ENCODE measurements at places on chromosomes 16 and 17.

DNA sequence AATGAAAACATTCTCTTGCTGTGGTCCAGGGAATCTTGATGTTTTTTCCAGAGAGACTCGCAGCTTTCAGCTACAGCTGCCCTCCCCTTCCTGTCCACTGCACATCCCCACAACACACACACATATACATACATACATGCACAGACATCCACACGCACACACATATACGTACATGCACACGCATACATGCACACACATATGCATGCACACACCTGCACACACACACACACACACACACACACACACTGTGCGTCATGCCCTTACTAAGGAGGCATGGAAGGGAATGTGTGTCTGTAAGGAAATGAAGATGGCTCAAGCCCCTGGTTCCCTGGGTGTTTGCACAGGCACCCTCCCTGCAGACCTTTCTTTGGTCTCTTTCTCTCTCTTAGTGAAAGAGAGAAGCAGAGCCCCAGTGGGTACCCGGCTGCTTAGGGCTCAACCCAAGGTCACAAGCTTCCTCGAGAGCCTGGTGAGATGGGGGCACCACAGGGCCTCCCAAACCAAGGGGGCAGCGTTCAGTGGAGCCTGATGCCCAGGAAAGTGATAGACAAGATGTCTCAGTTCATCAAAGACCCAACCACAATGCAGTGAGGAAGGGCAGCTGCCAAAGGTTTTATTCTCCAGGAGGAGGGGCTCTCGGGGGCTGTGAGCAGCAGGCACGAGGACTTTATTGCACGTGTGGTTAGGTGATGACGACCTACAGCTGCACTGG lies 33.3 kb downstream of the TNFRSF13B start:
- DNase-seq: no peak

GRCh38 chr16:66261826-66262225 lies 104.7 kb upstream of the CDH5 start:
- DNase-seq: no peak

DNA sequence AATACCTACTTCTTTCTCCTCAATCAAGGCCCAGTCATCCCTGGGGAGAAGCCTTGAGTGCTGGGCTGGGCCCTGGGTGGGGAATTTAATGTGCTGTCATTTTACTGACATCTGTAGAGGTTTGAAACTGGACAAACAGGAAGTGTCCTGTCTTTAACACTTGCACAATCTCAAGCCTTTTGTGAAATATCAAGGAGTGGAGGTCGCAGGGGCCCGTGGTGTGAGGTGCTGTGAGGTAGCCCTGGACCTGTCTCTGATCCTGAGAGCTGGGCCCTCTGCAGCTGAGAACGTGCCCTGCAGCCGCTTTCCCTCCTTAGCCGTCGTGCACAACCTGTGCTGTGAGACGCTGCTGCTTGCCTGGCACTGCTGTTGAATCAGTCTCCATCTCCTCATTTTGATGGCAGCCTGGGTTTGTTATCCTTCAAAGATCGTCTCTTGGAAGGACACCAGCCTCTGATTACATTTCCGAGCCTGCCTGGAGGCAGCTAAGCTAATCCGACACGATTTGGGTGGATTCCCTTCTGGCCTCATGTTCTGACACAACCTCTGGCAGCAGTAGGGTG lies 29.9 kb downstream of the SMARCE1 start:
- DNase-seq: no peak

DNA sequence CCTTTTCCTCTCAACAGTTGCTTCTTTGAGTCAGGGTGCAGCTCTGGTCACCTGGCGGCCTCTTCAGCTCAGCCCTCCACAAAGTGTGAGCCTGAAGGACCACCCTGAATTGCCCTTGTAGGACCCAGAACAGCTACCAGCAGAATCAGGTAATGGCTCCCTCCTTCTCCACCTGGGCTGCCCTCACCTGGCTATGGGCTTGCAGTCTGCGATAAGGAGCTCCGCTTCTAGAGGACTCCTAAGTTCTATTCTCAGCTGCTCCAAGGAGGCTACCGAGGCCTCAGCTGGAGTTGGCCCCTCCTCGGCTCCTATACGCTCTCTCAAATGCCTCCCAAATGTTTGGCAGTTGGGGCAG lies 13.4 kb downstream of the SMIM5 start:
- no peak for DNase-seq

GRCh38 chr17:11559601-11560000 lies 38.7 kb upstream of the DNAH9 start:
- no peak for DNase-seq

DNA sequence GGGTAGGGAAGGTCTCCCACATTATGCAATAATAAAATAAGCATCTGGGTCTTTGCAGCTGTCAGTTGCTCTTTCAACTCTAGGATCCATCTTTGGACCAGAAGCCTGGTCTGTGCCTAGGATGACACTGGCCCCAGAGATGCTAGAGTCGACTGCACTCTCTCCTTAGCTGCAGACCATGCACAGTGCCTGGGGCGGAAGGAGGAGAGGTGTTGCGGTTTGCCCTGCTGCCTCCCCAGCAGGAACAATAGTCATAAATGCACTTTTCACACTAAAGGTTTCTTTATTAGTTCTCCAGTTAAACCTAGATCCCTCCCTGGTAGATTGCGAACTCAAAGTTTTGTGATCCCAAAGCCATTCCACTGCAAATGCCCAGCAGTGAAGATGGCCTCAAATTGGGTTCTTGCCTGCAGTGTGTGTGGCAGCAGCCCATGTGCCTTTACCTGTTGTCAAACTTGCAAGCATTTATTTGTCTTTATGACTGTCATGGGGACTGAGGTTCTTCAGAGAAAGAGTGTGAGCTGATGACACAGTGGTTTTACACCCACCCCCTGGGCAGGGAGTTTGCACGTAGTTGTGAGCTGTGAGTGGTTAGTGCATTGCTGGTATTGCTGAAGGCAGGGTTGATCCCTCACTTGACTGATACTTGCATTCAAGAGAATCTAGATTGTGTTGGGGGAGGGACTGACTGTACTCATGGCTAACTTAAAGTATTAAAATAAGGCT lies 10.3 kb downstream of the ATXN1L start:
- DNase-seq: no peak

DNA sequence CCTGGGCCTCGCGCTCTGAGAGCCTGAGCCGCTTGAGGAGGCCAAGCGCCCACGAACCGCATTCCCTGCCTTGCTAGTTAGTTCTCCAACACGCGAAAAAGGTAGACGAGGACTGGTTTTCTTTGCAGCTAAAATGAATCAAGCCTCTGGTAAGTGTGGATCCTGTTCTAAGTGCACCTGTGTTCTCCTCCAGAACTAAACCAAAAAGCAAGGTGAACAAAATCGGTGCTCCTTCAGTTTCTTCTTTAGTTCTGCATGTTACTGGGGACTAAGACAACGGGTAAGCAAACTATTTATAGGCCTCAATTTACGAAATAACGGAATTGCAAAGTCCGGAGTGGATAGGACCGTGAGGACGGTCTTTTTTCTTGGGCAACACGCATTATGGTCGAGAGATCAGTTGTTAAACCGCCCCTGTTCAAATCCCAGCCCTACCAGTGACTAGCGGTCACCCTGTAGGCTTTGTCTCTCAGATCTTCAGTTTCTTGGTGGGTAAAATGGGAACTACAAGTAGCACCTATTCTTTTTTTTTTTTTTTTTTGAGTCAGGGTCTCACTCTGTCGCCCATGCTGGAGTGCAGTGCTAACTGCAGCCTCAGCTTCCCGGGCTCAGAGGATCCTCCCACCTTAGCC lies 993 bp upstream of the ANKRD11 start:
- DNase-seq: no peak

- no peak for DNase-seq
Measured at GRCh38 chr17:32992321-32993033, 830 bp downstream of the SPACA3 start.

DNA sequence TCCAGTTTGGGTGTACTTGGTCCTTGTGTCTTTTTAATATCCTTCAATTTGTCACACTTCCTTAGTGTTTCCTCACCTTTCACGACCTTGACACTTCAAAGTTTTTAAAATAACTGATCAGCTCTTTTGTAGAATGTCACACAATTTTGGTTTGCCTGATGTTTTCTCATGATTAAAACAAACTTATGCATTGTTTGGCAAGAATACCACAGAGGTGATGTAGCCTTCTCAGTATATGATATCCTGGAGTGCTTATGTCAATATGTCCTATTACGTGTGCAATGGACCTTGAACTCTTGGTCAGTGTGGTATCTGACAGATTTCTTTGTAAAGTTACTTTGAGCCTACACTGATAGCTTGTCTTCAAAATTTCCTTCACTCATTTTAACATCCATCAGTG lies 297.4 kb downstream of the CNTNAP4 start:
- no peak for DNase-seq

All from fibroblast of skin of left biceps (primary cell).